ENCODE measurements at places on chromosomes 12 and 14.

DNA sequence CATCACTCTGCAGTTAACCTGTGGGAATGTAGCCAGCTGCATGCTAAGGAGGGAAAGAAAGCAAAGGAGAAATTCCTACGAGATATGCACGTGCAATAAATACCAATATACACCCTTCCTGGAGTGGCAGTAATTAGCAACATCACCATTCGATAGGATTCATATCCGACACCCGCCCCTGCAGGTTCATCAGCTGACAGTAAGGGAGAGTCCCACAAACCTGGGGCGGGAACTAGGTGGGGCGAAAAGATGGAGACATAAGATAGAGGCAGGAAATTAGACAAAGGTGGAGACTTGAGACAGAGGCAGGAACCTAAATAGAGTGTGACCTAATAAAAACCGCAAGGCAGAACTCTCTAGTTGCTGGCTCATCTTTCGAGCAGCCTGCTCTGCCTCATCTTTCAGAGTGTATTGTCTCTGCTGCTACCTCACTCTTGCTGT is 51.6 kb downstream of the PLEKHG3 start:
- DNase-seq = peak; percentile 16
- no peak overlapping the region for H3K4me3 ChIP-seq
- H3K36me3 ChIP-seq = no peaks in the 10 kb centered on the region
- H3K27ac ChIP-seq = no peak overlapping the region
- no peaks in the 10 kb centered on the region for H3K4me1 ChIP-seq

GRCh38 chr14:42664190-42664589 is 1057.5 kb downstream of the LRFN5 start:
- DNase-seq = no peak
- no peaks in the 10 kb centered on the region for H3K4me1 ChIP-seq
- no peak overlapping the region for H3K4me3 ChIP-seq
- H3K27ac ChIP-seq = no peak overlapping the region

DNA sequence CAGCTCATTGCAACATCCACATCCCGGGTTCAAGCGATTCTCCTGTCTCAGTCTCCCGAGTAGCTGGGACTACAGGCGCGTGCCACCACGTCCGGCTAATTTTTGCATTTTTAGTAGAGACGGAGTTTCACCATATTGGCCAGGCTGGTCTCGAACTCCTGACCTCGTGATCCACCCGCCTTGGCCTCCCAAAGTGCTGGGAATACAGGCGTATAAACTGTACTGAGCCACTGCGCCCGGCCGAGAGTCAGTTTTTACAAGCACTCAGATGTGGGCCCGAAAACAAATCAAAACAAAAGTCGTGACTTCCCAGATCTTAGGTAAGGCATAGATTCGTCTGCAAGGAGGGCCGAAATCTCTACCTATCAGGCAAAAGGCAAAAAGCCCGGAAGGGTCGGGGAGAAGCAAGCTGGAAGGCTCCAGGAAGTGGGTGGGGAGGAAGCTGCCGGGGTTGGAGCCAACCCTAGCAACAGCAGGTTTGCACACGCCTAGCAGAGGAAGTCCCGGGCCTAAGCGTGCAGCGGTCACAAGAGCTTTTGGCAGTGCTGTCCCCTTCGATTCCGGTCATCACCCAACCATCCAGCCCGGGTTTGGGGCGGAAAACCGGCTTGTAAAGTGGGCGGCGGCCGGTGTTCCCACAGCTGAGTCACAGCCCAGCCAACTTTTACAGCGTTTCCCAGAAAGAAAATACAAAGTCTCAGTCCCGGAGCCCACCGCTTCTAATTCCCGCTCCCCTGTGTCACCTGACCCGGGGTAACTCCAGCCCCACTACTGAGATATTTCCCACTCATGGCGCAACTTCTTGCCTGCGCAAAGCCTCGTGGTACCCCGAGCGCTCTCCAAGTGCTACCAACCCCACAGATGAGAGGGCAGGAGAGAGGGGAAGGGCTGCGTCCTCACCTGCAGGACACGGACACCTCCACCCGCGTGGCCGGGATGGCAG is 583 bp downstream of the CPNE8 start:
- no peak overlapping the region for H3K4me3 ChIP-seq
- no peak for DNase-seq
- H3K27ac ChIP-seq = no peak overlapping the region
- H3K36me3 ChIP-seq = no peaks in the 10 kb centered on the region
- H3K4me1 ChIP-seq = no peaks in the 10 kb centered on the region

- H3K4me1 ChIP-seq = no peaks in the 10 kb centered on the region
- H3K27ac ChIP-seq = no peak overlapping the region
- DNase-seq = no peak
- H3K27me3 ChIP-seq = no peaks in the 10 kb centered on the region
- H3K4me3 ChIP-seq = no peak overlapping the region
These were observed 89.7 kb upstream of the CCDC198 start for GRCh38 chr14:57583396-57583795.

DNA sequence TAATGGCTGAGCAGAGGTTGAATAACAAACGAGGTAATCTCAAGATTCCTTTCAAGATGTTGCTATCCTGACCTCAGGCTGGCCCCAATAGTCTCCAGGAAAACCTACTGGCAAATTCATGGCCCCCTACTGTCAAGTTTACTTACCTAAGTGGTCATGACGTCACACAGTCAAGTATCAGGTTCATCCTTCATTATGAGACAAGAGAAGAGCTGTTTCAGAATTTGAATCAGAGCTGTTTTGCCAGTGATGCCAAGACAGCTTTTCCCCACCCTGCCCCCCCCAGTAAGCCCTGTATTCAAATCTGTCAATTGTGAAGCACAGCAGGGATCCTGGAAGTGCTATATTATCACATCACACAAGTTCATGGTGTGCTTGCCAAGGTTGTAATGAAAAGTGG is 509.6 kb downstream of the NOVA1 start:
- H3K4me1 ChIP-seq = no peaks in the 10 kb centered on the region
- no peak overlapping the region for H3K27ac ChIP-seq
- H3K27me3 ChIP-seq = no peaks in the 10 kb centered on the region
- no peak overlapping the region for H3K4me3 ChIP-seq
- DNase-seq = no peak

DNA sequence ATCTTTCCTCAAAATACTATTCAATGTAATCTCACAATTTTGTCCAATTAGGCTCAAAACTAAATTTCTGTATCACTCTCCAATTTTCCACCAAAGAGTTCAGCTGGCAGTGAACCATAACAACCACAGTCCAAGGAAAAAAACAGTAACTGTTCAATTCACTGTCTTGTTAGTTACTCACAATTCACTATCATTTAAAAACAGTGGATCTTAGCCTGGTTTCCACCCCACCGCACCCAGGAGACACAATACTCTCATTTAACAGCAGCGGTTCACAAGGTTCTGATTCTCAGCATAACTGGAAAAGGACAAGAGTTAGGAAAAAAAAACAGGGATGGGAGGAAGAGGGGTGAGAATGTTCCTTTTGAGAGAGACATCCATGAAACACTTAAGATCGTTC is 40.5 kb downstream of the MED13L start:
- peak overlapping the region; percentile 61 for H3K27ac ChIP-seq
- peaks cover 14% of the 10 kb centered on the region for H3K36me3 ChIP-seq
- H3K27me3 ChIP-seq = no peaks in the 10 kb centered on the region
- peaks cover 39% of the 10 kb centered on the region for H3K4me1 ChIP-seq
- no peak for DNase-seq
- no peak overlapping the region for H3K4me3 ChIP-seq

- H3K27ac ChIP-seq = no peak overlapping the region
- H3K36me3 ChIP-seq = no peaks in the 10 kb centered on the region
- DNase-seq = no peak
- no peak overlapping the region for H3K4me3 ChIP-seq
- no peaks in the 10 kb centered on the region for H3K27me3 ChIP-seq
These were observed 70.7 kb downstream of the CMKLR1 start for GRCh38 chr12:108268397-108268796.

DNA sequence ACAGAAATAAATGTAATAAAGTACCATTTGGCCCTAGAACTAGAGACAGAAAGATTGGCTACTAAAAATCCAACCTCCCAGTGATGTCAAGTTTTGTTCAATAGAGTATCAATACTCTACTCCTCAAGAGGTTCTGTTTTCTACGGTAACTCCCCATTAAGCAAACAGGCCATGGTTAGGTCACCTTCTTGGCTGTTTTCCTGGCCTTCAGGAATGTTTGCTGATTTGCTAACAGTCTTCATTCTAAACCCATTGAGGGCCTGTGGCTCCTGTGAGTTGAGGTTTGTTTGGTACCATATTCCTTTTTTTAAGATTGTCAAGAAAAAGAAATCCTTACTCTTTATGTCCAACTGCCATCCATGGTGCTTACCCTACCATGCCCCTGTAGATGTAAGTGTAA is 1022.0 kb upstream of the TMEM132C start:
- no peak overlapping the region for H3K4me3 ChIP-seq
- DNase-seq = no peak
- H3K4me1 ChIP-seq = no peaks in the 10 kb centered on the region
- H3K27ac ChIP-seq = no peak overlapping the region
- H3K36me3 ChIP-seq = no peaks in the 10 kb centered on the region

DNA sequence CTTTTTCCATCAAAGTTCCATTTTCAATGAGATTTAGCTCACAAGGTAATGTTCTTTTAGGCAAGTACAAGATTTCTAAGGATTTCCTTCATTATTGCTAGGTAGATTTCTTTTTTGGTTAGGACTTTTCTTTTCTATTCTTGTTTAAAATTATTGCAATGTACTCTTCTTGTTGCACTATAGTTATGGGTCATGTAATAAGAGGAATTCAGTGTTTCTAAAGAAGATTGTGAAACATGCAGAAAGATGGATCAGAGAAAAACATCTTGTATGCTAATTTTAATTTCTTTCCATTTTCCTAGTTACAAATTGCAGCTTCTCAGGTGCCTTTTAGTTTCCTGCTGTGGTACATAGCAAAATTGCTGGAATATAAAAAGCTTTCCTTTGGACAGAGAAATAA is 56.1 kb downstream of the BTG1 start:
- H3K36me3 ChIP-seq = no peaks in the 10 kb centered on the region
- H3K27me3 ChIP-seq = no peaks in the 10 kb centered on the region
- no peak overlapping the region for H3K4me3 ChIP-seq
- H3K27ac ChIP-seq = no peak overlapping the region
- DNase-seq = no peak
- peaks cover 3% of the 10 kb centered on the region for H3K4me1 ChIP-seq
